Foreskin fibroblast (primary cell): ENCODE measurements at places on chromosomes 11 and 22.

- peak; percentile 90 for DNase-seq
These were observed 10.7 kb upstream of the ACCSL start for GRCh38 chr11:44036811-44037657.

DNA sequence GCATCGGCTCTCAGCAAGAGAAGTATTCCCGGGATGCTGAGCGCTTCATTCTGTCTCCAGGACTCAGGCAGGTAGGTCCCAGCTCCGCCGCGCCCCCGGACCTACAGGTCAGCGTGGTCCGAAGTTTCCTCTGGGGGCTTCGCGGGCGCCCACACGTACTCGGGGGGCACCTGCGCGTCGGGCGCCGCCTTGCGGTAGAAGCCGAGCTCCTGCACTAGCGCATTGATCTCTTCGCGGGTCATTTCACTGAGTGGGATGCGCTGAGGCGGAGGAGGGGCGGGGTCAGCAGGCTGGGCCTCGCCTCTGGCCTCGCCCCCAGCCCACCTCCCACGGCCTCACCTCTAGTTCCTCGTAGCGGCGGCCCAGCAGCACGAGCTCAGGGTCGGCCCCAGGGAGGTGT is 2.5 kb downstream of the SELENOM start:
- no peak for DNase-seq

GRCh38 chr11:17735818-17736578 is 1.4 kb downstream of the KCNC1 start:
- DNase-seq: no peak

DNA sequence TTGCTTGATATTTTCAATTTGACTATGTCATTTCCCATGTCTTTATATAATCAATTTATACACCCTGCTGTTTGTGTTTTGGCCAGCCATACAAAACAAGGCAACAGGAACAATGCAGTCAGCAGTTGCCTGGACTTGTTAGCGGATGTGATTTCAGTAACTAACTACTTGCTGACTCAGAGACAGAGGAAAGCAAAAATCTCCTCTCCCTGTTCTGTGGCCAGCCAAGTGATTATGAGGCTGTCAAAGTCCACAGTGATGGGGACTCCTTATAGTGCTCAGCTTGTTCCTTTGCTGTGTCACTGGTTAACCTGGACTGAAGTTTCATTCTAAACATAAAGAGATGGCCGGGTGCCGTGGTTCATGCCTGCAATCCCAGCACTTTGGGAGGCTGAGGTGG is 32.6 kb upstream of the APLP2 start:
- peak; percentile 80 for DNase-seq

- no peak for DNase-seq
These were observed 99.8 kb downstream of the ZBTB16 start for GRCh38 chr11:114159320-114159719.

GRCh38 chr11:12762696-12763324 is 88.6 kb downstream of the TEAD1 start:
- no peak for DNase-seq

- DNase-seq: peak; percentile 91
These were observed at the start of gene SLC43A1 for GRCh38 chr11:57515332-57516060. Gene SLC43A1 (minus strand): TSS chr11:57515702. CDS start chr11:57514111, 1,591 bp downstream.

DNA sequence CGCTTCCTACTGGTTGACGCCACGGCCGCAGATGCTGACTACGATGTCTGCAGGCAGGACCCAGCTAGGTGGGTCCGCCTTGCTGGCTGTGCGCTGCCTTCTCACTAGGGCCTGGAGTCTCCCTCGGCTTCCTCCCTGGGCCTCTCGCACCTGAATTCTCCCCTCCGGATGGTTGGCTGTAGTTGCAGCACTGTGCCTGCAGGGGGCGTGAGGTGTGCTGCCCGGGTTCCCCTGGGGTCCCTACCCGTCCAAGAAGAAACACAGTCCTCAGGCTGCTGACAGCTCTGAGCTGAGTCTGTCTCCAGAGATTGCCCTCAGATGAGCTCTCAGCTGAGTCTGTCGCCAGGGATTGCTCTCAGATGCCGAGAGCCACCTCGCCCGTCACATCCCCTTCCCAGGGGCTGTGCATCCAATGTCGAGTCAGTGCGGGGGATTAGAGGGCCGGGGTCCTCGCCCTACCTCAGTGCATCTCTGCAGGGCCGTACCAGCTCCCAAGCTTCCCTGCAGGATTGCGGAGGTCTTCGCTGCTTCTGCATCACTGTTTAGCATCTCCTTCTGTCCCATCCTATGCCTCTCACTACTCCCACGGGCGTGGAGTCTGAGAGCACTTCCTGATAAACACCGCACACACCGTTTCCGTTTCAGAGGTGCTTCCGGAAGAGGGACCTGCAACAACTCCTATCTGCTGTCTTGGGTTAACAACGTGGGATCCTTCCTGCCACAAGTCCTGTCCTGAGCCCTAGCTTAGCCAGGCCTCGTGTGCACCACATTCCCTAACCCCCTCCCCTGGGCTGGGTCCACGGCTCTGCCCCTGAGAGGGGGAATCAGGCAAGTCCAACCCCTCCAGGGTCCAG is 196.9 kb downstream of the CSNK2A3 start:
- DNase-seq: no peak

- DNase-seq: no peak
These were observed 760.3 kb upstream of the CCDC179 start for GRCh38 chr11:23620617-23621016.

DNA sequence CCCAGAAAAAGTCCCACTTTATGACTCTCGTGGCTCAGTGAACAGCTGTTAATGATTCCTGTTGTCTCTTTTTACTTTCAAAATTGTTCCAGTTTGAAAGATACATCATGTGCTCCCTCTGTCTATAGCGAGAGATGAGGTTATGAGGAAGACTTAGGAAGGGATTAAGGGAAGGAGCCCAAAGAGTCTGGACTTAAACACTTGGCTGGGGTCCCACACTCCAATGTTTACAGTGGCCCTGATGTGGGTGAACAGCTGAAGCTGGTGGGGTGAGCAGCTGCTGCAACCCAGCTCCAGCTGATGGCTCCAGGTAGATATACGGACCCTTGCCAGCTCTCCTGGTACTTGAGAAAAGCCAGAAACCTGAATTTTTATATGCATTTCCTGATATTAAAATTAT is 84.5 kb upstream of the PLET1 start:
- no peak for DNase-seq
